Mesenchymal stem cell (in vitro differentiated cells and primary cell): ENCODE measurements at places on chromosomes 3 and 15.

DNA sequence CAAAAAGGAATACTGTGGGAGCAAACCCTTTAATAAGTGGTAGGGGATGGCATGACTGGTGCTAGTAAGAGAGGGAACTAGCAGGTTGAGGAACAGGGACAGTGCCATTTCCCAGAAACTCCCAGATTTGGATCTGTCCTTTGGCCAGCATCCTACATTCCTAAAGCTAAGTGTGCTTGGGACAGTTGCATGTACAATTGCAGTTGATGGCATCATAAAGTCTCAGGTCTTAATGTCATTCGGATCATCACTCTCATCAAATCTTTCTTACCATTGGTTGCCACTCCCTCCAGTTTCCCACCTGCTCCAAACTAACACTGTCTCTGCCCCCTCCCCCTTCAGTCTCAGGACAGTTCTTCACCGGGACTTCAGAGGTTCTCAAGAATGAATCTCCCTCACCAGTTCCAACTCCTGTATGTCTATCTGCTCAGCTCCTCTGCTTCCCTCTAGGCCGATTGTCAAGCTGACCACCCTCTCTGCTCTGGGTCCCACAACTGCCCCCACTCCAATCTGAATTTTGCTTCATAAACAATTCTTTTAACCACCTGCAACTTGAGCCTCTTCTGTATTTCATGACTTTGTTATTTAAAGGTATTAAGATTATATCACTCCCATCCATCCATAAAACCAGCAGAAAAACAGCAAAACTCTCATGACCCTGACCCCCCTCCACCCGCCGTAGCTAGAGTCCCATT lies 260.8 kb downstream of the CGGBP1 start:
- no peak for DNase-seq

GRCh38 chr15:44647036-44647435 lies 16.4 kb downstream of the SPG11 start:
- DNase-seq = no peak

- DNase-seq = no peak
Measured at GRCh38 chr3:120793601-120794000, 51.1 kb downstream of the GTF2E1 start.

DNA sequence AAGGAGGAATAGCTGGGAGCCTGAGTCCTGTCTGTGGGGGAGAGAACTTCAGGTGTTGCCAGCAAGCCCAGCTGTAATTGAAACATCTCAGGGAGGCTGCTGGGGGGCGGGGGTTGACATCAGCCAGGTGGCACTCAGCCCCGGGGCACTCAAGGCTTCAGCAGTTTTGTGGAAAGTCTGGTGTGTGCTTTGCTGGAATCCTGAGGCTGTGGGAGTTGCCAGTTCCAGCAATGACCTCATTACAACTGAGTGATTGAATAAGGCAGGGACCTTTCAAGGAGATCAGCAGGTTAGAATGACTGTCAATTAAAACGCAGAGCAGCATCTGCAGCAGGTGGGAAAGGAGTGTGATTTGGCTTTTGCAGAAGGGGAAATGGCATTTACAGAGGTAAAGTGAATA lies 75.7 kb downstream of the FAM43A start:
- DNase-seq = no peak

DNA sequence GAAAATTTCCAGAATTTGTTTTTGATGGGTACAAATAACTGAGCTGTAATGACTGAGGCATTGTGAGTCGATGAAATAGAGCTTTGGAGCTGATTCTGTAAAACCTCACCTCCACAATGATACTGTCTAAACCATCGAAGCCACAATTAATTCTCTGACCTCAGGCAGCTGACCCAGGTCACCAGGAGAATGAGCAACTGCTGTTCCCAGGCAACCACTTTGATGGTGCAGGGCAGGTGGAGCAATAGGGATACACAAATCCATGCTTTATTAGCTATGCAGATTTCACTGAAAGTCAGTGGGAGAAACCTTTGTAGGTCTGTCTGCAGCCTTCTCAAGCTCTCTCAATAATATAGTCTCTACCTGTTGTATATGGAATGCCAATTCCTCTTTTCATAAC lies 204.4 kb downstream of the RYR3 start:
- DNase-seq = no peak

- no peak for DNase-seq
Measured at GRCh38 chr15:43100971-43101370, 4.9 kb downstream of the UBR1 start.

DNA sequence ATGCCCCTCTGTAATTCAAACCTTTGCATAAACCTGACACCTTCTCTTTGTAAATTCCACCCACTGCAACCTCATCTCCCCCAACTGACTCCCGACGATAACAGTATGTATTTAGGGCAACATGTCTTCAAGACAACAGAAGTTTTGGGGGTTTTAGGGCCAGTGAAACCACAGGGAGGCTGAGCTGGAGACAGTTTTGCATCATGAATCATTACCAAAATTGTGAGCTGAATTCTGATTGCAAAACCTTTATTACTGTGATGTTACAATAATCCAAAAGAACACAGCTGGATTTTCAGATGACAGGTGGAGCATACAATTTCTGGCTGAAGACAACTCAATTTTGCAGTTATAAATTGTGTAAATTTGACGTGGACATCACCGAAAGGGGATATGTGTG lies 281.3 kb upstream of the TTC14 start:
- no peak for DNase-seq

DNA sequence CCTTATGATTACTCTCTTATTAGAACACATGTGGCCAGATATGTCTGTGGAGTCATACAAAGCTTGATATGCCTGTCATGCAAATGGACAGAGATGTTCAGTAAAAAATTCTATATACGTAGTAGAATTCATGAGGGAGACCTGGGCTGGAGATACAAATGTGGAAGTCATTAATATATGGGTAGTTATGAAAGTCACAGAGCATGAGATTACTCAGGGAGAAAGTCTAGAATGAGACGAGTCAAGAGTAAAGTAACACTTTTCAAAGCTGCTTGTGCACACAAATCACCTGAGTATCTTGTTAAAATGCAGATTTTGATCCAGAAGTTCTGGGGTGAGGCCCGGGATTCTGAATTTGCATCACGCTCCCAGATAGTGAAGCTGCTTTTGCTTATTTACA lies 28.4 kb downstream of the OXSM start:
- no peak for DNase-seq

GRCh38 chr3:185629554-185630181 lies 43.6 kb downstream of the SENP2 start:
- DNase-seq = no peak
